ENCODE measurements at places on chromosomes 13 and 19.

DNA sequence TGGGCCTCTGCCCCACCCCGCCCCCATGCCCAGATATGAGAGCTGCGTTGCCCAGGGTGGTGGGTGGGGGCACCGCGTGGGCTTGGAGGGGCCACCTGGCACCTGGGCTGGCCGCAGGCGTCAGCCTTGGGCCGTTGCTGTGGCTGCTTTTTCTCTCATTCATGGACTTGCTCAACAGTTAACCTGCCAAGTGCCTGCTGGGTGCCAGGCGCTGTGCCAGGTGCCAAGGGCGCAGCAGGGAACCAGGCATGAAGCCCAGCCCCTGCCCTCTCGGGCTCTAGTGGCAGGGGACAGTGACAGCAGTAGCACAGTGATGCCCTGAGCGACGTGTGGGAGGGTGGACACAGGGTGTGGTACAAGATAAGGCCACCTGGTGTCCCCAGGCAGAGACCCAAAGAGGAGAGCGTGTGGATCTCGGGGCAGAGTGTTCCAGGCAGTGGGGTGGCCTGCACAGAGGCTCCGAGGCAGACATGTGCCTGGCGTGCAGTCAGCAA is 28.1 kb downstream of the DHX34 start:
- no peak for DNase-seq

DNA sequence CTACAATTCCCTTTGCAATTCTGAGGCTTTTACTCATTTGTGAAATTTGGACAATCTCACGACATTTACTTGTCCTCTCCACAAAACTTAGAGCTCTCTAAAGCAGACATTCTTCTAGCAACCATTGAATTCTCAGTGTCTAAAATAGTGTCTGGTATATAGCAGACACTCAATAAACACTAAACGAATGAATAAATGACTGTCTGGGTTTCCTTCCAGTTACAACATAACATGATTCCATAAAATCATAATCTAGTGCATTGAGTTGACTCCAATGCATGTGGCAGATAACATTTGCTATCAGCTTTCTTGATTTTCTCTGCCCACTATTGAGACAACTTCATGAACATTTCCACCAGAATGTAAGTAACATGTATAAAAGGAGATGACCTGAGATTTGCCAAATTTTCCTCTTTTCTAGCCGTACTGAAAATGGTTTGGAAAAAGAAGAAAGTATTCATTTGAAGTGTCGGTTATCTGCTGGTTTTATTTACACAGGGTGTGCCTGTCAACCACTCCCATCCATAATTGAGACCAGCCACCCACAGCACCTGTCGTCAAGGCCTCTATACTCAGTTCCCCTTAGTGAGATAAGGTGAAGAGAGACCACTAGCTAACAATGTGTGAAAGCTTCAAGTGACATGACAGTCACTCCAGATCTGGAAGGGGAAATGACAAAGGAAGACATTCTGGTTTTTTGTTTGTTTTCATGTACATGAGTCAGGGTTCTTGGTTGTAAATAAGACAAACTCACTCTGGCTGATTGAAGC is 4.8 kb upstream of the SERP2 start:
- DNase-seq = no peak

GRCh38 chr13:19362946-19363510 is 181.4 kb upstream of the TUBA3C start:
- no peak for DNase-seq

GRCh38 chr13:51758691-51759090 is 45.3 kb downstream of the DHRS12 start:
- DNase-seq = no peak

DNA sequence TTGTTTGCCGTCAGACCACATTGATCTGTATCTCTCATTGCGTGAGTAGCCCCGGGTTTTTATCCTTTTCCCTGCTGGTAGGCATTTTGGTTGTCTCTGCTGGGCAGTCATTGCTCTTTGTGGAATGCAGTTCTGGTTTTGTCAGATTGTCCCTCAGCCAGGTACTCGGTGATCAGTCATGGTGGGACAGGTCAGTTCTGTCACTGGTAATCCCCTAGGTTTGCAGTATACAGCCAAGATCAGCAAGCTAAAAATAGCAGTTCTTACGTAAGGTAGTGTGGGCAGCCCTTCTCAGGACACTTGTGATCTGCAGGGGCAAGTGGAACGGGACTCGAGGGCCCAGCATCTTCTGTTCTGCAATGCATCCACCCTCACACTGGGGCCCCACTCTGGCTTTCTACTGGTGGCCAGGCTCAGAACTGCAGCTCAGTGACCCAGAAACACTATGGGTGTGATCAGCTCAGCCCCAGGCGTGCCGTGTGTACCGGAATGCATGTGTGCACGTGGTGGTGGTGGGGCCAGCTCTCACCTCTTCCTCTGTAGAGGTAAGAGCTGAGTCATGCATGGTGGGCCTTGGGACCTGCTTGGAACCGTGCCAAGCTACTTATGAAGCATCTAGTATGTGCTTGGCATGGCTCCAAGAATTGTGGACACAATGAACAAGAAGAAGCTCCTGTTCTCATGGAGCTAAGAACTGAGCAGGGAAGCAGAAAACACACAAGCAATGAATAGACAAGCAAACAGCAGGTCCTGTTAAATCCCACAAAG is 6.3 kb downstream of the PLEKHF1 start:
- DNase-seq = peak; percentile 70

DNA sequence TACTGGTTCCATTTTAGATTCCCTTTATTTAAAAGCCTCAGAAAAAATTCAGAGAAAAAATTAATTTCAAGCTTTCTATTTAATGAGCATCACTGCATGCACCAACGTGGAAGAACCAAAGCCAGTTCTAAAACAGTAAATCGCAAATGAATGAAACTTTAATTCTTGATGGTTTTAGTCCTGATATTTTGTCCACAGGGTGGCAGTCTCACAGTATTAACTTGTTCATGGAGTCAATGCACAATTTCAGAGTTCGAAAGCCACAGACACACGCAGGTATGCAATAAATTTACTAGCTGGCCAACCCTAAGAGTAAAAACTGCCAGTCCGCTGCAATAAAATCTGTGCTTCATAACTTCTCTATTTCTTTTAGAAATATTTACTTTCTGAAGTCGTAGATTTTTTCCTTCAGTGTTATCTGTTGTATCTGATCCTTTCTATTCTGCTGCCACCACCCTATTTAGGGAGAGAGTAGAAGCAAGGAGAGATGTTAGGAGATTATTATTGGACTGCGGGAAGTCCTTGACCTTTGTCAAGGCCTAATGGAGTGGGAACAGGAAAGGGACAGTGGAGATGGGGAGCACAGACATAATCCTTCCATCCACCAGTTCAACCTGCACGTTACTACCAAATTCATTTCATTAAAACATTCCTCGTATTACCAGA is 7.0 kb upstream of the WBP4 start:
- no peak for DNase-seq

DNA sequence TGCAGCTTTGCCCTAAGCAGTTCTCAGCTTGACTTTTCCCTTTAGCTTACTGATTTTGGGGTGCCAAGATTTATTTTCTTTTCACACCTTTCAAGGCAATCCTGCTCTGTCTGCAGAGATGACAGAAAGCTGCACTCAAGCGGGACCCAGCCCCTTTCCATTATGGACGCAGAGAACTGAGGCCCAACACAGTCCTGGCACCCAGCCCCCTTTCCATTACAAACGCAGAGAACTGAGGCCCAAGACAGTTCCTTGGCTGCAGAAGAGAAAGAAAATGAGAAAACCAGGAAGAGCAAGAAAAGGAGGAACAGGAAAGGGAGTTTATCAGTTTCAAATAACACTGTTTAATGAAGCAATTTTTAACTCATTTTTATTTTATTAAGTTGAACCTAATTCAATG is 36.8 kb upstream of the ATP11A start:
- no peak for DNase-seq

- no peak for DNase-seq
These were observed 158.9 kb downstream of the MIPEP start for GRCh38 chr13:23730251-23730650.

DNA sequence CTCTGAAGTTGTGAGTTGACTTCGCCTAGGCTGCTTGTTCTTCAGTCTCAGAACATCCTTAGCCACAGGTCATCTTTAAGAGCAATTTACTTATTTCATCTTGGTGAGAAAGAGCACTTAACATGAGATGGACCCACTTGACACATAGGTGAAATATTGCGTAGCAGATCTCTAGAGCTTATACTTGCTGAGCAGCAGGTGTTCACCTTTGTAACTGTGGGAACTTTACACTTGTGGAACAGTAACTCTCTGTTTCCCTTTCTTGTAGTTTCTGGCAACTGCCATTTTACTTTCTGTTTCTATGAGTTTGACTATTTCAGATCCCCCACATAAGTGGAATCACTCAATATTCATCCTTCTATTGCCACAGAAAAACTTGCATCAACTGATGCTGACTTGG is 95.7 kb downstream of the SLC10A2 start:
- DNase-seq = no peak

GRCh38 chr13:28185256-28185655 is 46.9 kb downstream of the PAN3 start:
- no peak for DNase-seq

DNA sequence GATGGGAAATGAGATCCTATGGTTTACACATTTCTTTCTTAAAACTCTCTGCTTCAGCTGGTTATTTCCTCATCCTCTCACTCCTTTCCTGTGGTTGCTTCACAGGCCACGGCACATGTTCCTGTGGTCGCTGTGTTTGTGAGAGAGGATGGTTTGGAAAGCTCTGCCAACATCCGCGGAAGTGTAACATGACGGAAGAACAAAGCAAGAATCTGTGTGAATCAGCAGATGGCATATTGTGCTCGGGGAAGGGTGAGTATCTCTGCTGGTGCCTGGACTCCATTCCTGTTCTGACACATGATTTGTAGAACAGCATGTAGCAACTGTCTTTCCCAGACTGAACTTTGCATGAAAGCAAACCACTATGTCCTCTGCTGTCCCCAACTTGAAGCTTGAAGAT is 254.2 kb downstream of the ITGBL1 start:
- DNase-seq = no peak

GRCh38 chr13:53126841-53127245 is 98.2 kb downstream of the OLFM4 start:
- DNase-seq = no peak

GRCh38 chr13:60765700-60766411 is 368.8 kb downstream of the TDRD3 start:
- DNase-seq = no peak

- peak; percentile 68 for DNase-seq
These were observed 14.0 kb upstream of the TUBB4A start for GRCh38 chr19:6516018-6516658.

DNA sequence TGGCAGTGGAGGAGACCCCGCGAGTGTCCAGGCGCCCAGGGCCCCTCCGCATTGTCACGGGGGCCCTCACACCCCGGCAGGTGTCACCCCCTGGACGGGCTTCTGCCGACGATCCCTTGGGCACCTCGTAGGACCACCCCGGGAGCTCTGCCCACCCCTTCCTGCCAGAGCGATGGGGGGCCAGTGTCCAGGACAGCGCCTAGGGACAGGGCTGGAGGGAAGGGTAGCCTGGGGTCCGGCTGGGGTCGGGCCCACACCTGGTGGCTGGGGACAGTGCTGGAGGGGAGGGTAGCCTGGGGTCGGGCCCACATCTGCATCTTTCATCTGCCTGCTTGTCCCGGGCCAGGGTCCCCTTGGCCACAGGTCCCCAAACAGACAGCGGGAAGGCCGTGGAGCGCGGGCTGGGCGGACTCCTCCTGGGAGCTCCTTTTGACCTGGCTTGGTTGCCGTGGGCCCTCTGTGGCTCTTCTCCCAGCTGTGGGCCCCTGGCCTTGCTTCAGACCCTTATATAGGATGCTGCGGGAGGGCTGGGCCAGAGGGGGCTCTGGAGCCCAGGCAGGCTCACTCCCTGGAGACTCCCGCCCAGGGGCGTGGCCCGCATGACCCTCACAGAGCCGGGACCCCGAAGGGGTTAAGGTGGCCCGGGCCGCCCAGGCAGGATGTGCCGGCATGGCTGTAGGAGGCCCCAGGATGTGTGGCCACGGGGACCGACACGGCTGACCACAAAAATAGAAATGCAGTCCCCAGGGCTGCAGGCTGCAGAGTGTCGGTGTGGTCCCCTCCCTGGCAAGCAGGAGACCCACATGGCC is 74.1 kb upstream of the MCF2L start:
- DNase-seq = no peak

- no peak for DNase-seq
These were observed 1575.5 kb upstream of the SPRY2 start for GRCh38 chr13:81916461-81916860.

DNA sequence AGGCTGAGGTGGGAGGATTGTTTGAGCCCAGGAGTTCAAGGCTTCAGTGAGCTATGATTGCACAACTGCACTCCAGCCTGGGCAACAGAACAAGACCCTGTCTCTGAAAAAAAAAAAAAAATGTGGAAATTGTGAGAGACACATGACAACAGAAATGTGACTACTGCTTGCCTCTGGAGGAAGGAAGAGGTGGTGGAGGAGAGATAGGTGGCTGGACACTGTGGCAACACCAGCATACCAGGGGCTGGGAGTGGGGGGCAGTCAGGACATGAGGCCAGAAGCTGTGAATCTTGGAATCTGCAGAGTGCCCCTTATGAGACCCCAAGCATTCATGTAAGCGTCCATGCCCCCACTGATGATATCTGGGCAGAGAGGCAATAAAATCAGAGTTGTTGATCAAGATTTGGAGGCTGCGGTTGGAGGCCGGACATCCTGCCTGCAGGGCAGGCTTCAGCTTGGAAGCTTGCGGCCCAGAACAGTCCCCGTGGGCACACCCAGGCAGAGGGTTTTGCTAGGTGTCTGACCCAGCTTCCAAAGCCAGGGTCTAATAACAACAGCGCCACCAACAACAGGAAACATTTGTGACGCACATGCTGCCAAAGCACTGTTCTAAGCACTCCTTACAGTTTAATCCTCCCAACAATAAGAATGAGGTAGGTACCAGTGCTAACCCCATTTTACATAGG is 16.9 kb downstream of the FAM187B start:
- DNase-seq = no peak

GRCh38 chr19:55350620-55351315 is 3.8 kb downstream of the COX6B2 start:
- no peak for DNase-seq

- peak; percentile 38 for DNase-seq
These were observed 14.1 kb downstream of the KLF2 start for GRCh38 chr19:16338470-16339360.

- DNase-seq = no peak
These were observed 125.7 kb downstream of the MYO16 start for GRCh38 chr13:108755083-108755482.

- no peak for DNase-seq
These were observed 10.5 kb downstream of the DOCK6 start for GRCh38 chr19:11251650-11252314.

- no peak for DNase-seq
These were observed 299.0 kb downstream of the KLF12 start for GRCh38 chr13:73835138-73835721.

- DNase-seq = no peak
These were observed 124.4 kb upstream of the SPATA13 start for GRCh38 chr13:24036115-24036514.

GRCh38 chr13:59360108-59360507 is 803.6 kb downstream of the DIAPH3 start:
- DNase-seq = no peak

- no peak for DNase-seq
These were observed 1793.2 kb upstream of the PCDH20 start for GRCh38 chr13:63208826-63209225.

DNA sequence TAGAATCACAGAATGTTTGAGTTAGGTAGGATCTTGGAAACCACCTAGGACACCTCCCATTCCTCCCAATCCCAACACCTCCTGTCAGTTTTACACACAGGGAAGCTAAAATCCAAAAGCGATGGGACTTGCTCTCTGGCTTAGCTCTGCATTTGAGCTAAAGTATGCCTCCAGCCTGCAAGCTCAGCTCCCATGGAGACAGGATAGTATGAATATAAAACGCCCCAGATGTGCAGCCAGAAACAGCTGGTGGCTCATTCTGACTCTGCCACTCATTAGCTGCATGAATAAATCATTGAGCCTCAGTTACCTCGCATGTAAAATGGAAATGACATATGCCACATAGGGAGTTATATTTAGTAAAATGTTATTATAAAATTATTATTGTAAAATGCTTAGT is 336.0 kb downstream of the SUCLA2 start:
- no peak for DNase-seq
